T-helper 2 cell (primary cell): ENCODE measurements at places on chromosomes 5 and 9.

DNA sequence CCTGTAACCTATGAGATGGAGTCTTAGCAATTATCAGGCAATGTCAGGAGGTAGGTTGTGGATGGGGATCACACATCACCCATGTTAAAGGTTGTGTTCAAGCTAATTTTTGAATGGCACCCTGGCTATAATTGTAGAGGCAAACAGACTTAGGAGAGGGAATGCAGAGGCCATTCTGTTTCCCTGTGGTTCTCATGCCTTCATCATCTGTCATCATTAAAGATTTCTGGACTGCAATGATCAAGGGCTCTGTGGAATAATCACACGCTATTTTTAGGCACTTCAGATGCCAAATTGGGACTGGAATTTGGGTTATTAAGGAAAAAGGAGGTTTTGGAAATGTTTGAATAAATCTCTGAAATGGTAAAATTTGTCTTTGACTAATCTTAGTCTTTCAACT, 1065.4 kb downstream of the TAF11L14 start:
- DNase-seq, result no peak

- peak; percentile 9 for DNase-seq
Measured at GRCh38 chr5:35230038-35230611, at the start of gene PRLR. TSS of gene PRLR (minus strand) at chr5:35230487. CDS start at chr5:35089620, 140,867 bp downstream.

- no peak for DNase-seq
Measured at GRCh38 chr5:14665101-14665822, 744 bp downstream of the OTULIN start.

DNA sequence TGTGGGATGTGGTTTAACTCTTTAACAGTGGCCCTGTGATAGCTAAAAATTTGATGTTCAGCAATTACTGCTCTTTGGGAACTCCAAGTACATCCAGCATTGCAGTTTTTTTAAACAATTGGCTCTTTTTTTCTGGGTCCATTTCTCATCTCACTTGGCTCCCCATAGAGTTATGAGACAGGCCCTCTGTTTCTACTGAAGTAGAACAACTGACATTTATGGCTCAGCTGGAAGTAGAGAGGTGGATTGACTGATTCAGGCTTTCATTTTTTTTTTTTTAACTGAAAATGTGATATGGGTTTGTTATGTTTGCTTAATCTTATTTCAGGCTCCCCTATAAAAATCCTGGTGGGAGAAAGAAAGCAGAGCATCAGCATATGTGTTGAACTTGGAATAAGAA, 96.6 kb upstream of the CD180 start:
- no peak for DNase-seq

- no peak for DNase-seq
Measured at GRCh38 chr9:36128349-36128748, 8.2 kb upstream of the GLIPR2 start.

GRCh38 chr9:112382066-112382465, 2.2 kb downstream of the HSDL2 start:
- no peak for DNase-seq

DNA sequence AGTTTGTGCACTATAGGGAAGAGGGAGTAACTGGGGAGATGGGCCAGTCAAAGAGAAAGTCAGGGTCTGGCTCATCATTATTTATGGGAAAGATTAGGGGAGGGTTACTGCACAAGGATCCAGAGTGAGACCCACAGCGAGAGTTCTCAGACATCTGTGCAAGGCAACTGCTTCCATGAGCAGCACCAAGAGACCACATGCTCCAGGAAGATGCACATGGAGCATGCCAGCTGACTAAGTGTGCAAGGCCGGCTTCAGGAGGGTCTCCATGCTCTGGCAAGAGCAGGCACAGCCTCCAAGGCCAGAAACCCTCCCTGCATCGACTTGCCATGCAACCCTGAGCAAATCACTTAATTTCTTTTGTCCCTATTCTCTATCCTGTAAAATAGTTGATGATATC, 616.9 kb downstream of the CSNK1G3 start:
- DNase-seq, result no peak

GRCh38 chr5:133662578-133662977, 50.2 kb upstream of the FSTL4 start:
- no peak for DNase-seq

DNA sequence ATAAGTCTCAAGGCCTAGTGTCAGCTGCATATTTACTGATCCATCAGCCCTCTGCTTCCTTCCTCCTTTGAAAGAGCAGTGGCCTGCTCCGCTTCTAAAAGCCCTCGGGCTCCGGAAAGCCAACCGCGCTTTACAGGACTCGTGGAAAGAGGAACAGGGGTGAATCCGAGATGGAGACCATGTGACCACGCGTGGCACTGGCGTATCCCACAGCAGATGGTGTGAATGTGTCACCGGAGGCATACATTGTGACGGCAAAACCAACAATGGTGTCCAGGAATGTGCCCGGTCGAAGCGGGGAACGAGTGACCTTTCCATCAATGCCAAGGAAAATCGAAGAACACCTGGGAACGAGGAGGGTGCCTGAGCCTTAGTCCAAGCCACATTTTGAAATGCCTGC, 484.6 kb downstream of the SPATA31A7 start:
- DNase-seq, result no peak

DNA sequence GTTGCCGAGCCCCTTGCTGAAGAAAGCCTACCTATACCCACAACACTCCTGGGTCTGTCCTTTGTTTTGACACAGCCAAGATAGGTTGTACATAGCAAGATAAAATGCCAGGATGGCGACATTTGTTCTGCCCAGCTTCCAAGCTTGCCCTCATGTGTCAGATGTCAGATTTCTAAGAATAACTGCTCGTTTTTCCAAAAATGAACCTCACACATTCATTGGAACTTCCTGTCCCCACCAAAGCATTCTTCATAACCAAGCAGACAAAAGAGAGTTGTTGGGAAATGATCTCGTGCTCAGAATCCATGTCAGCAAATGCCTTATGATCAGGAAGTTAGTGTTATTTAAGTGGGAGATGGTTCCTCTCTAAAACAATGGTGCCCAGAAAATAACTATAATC, 210.1 kb downstream of the ZNF608 start:
- no peak for DNase-seq

DNA sequence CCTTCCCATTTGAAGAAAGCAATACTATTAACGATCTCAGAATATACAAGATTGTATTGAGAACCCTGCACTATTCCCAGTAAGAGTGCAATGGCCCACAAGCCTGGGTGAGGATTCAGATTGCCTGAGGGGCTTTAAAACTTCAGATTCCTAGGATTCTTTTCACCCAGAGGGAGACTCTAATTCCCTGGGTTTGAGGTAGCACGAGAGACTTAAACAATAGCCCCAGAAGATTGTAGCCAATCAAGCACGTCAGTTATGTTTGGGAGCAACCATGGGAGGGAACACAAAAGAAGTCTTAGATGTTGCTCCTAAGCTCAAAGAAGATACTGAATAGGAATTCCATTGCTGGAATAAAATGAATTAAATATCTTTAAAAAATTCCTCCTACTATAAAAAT, 17.9 kb downstream of the MRPS27 start:
- no peak for DNase-seq

DNA sequence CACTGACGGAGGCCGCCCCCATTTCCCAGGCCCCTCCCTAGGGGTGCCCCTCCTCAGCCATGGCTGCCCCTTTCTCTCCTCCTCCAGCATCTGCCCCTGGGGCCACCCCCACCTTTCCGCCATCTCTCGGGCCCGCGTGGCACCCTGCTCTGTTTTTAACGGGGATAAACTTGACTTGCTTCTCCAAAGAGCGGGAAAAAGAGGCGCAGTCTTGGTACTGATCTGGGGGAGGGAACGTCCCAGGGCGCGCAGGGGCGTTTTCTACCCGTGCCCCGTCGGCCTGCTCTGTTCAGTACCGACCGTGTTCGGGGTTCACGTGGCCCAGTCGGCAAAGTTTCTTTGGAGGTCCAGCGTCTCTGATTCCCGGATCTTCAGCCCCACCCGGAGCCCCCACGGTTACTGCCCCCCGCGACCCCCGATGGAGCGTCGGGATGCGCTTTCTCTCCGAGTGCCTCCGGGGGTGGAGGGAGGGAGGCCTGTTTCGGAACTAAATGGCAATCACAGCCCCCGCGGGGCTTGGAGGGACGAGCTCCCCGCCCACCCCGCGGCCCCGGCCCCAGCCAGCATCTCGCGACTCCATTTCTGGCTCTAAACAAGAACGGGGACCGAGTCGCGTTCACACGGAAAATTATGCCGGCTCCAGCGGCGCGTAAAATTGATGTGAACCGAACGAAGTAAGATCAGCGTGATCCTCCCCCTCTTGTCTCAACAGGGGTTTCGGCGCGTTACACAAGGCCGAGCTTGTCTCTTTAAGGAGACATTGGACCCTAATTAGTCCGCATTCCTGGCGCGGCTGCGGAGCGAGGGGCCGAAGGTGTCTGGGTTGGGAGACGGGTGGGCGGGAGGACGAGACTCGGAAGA, 1.1 kb upstream of the TLE4 start:
- no peak for DNase-seq

- no peak for DNase-seq
Measured at GRCh38 chr5:150639751-150640150, 709 bp upstream of the SYNPO start.

DNA sequence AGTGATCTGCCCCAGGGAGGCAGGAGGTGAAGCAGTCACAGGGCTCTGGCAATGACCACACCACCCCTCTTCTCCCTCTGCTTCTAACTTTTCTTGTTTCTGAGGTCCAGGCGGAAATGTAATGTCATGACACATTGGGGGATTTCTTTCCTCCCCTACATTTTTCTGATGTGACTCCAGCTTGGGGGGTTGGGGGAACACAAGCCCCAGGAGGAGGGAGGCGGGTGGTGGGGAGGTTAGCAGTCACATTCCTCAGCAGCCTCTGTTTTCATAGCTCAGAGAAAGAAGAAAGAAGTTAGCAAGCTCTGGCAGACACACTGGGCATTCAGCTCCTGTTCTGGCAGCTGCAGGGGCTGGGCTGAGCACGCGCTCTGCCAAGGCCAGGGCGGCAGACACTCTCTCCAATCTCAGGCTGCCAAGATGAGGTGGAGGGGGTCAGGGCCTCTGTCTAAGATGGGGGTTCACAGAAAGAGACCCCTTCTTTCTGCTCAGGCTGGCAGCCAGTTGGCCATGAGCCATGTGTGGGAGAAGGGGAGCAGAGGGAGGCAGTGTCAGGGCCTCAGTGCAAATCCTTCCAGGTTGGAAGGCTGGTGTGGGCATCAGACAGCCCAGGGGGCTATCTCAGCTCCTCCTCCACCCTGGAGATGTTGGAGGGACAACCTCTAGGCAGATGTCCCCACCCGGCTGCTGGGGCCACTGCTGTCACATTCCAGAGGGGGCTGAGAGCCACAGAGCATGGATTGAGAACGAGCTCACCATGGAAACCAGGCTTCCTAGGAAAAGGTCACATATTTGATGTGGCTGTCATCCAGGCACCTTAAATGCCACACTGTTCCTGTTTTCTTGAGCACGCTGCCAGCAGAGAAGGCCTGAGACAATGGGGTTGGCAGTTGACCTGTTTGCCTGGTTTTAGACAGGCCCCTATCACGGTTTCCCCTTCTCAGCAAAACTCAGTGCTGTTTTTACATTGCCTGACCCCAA, 20.1 kb upstream of the PFDN1 start:
- no peak for DNase-seq

DNA sequence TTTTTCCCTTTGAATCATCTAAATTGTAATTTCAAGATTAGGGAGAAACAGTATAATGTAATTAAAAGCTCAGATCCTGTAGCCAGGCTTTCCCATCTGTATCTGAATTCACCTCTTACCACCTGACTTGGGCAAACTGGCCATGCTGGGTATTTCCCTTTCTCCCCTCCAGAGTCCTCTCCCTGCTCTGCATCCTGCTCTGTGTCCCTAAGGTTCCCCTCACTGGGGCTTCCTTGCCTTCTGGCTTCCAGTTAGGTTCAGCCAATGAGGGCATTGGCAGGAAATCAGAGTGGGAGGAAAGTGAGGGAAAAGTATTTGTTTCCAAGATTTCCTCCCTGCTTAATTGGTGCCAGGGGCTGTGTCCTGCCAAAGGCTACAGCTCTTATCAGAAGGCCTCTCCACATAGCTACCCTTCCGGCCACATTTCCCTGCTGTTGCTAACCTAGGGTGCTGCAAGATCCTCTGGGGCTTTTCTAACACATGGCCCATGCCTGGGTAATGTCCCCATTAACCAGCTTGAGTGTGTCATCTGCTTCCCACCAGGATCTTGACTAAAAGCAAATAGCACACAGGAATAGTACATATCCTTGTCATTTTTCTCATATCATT, 51.0 kb upstream of the MPDZ start:
- no peak for DNase-seq

DNA sequence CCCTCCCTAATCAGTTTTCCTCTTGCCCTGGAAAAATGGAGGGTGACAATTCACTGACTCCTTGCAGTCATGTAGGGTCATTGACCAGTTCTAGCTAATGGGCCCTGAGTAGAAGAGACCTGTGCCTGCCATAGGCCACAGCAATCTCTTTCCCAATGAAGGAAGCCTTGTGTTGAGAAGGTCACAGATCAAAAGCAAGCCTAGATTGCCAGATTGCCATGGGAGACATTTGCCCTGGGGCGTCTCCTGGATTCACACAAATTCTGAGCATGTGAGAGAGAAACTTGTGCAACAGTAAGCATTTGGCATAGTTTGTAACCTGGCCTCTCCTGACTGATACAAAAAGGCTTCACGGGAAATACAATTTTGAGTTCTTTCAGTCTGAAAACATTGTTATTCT, 148.0 kb downstream of the NUDT12 start:
- DNase-seq, result no peak

- DNase-seq, result no peak
Measured at GRCh38 chr5:164237486-164237885, 732.1 kb downstream of the MAT2B start.

- no peak for DNase-seq
Measured at GRCh38 chr5:127572930-127573329, 55.5 kb downstream of the PRRC1 start.

DNA sequence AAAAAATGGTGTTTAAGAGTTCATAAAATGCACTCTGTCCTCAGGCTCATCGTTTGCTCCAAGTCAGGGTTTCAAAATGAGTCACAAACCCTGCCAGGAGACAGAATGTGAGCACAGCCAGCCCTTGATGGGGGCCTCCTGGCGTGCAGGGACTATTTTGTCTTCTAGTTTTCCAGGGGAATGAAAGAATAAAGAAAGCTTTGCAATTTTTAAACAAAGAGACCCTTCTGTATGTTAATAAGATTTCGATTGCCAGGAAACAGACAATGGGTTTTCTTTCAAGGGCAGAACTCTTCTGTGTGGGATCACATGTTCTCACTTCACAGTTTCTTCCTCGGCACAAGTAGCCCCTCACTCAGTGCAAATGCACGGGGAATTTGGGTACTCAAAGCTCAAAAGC, 121.4 kb upstream of the C6 start:
- DNase-seq, result no peak

DNA sequence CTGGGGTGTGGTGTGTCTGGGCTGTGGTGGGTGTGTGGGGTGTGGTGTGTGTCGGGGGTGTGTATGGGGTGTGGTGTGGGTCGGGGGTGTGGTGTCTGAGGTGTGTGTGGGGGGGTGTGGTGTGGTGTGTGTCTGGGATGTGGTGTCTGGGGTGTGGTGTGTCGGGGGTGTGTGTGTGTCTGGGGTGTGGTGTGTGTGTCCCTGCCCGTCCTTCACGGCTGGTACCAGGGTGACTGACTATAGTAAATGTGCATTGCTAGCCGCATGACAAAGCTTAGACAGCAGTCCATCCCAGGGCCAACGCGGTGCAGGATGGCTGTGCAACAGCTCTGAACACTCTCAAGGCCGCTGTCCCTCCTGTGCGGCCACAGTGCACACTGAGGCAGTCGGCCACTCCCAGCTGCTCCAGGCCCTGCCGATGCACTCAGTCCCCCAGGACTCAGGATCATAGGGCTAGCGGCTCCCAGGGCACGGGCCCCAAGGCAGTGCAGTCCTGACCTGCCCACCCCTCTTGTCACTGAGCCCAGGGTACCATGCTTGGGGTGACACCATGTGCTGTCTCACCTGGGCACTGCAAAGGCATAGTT, 54.0 kb downstream of the SECISBP2 start:
- no peak for DNase-seq
